CD4-positive, alpha-beta T cell treated with Interleukin-4 for 4 hours (primary cell): ENCODE measurements at places on chromosomes 11 and 22.

GRCh38 chr11:17803754-17804334 is 69.3 kb downstream of the KCNC1 start:
- DNase-seq, result no peak

DNA sequence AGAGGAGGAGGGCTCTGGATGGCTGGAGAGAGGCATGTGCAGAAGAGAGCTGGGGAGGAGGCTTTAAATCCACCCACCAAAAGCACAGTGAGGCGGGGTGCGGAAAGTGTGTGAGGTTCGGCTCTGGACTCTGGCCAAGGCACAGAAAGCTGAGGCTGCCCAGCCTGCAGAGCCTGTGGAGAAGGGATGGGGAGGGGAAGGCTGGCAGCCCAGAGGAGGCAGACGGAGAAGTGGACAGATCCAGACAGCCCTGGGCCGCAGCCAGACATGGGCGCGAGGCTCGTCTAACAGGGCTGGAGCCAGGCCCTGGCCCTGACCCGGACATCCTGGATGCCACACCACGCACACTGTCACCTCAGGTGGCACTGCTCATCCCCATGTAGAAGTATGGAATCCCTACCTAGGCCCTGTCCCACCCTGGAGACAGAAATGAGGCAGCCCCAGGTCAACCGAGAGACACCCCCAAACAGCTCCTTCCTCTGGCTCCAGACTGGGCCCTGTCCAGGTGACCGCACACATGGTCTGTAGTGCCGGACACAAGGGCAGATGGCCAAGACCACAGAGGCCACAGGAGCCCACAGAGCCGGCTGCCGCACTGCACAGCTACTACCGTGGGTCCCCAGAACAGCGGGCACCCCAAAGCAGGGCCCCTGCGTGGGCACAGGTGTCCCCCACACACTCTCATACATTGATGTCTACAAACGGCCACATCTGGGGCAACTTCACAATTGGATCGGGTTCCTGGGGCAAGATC is 16.6 kb upstream of the MOB2 start:
- DNase-seq, result no peak

DNA sequence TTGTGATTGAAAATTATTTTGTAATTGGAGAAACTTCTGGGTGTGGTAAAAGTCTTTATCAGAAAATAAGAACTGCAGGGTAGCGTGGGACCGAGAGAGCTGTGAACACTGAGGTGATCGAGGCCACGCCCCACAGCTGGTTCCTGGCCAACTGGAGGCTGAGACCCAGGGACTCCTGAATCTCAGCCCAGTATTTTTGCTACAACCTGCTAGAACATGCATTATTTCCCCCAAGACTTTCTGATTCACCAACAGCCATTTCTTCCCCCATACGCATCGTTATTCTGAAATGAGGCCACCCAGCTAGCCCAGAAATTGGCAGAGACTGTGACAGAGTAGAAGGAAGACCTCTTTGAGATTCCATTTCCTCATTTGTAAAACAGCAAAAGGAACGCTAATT is 3.4 kb upstream of the FGF19 start:
- no peak for DNase-seq

DNA sequence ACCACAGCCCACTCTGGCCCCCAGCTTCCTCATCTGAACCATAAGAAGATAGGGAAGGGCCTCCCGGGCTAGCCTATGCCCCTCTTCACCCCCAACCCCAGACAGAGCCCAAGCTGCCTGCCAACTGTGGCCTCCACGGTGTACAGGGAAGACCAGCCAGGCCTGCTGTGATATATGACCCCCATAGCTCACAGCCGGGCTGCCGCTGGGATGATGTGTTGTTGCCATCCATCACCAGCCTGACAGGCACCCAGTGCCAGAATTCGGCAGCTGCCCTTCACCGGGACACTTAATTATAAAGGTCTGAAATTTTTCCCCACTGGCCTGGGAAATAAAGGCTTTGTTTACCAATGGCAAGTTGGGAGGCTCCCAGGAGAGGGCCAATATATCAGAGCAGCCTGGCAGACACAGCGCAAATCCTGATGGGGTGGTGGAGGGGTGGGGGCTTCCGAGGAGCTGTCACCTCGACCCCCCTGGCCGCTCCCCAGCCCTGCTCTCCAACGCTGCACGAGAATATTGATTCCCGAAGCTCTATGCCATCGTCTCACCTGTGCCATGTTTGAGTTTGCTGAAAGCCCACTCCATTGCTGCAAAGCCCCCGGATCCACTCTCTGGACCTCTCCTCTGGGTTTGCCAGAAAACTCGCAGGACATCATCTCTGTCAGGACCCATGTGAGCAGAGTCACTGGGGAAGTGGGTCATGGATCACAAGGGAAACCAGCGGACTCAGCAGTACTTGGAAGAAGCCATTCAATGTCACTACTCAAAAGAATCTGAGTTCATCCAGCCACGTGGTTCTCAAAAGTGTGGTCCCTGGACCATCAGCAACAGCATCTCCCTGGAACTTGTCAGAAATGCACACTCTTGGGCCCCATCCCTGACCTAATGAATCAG is 296.9 kb downstream of the MN1 start:
- DNase-seq, result no peak

- no peak for DNase-seq
Measured at GRCh38 chr11:122883646-122883979, 1.1 kb downstream of the JHY start.

- DNase-seq, result peak; percentile 33
Measured at GRCh38 chr11:68965901-68966853, 14.6 kb downstream of the MRGPRD start.

DNA sequence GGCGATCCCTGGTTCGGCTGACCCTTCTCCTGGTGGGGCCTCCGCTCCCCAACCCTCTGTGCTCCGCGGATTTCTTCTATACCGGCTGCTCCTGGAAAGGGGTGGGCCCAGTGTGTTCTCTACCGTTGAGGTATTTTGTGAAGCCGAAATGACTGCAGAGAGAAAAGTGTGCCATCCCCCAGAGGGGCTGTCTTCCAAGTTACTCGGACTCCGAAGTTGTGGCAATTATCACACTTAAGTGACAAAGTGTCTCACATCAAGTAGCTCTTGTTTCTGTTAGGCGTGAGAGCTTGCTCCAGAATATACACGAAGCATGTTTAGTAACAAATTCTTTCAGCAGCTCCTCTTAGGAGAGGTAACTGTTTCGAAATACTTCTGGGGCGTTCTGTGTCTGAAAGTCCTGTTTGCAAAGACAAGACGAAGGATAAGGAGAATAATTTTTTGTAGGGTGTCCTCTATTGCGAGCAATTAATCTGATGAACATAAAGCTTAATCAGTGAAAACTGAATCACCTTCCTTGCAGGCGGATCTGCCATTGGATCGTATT is 434 bp downstream of the XPNPEP3 start:
- no peak for DNase-seq

DNA sequence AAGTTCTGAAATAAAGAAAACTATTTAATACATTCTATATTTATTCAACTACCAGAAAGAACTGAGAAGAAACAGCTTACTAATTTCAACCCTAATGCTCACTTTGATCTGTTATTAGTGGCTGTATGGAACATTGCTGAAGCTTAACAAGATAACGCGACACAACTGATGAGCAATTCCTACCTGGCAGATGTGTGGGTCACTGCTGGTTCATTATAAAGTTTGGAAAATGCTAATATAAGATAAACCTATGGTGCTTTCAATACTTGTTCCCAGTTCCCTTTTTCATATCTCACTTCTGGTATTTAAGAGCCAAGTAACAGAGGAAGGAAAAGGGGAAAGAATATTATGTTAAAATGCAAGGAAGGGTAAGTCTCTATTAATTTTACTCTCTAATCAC is 10.5 kb downstream of the CTSC start:
- no peak for DNase-seq

DNA sequence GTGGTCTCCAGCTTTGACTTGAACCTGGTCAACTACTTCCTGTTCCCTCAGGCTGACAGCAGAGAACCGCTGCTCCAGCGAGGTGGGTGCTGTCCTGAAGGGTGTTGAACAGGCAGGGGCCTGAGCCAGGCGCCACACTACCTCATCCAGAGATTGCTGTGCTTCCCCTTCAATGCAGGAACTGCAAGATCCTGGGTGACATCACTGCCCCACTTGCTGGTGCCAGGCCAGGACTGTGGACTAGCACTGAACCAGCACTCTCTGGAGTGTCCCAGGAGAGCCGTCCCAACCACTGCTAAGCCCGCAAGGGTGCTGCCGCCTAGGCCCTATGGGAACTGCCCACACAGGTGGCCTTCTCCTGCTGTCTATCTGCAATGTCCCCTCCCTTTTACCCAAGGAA is 51.7 kb downstream of the GAB4 start:
- no peak for DNase-seq

GRCh38 chr11:57338142-57338541 is at the start of gene P2RX3:
Gene P2RX3 (plus strand): TSS chr11:57338352. CDS start chr11:57338551, 199 bp downstream.
- no peak for DNase-seq

GRCh38 chr11:67596753-67597300 is 9.9 kb upstream of the NDUFV1 start:
- DNase-seq, result no peak

- no peak for DNase-seq
Measured at GRCh38 chr11:17748044-17748443, 13.5 kb downstream of the KCNC1 start.

GRCh38 chr22:30444632-30445437 is 19.3 kb downstream of the MTFP1 start:
- DNase-seq, result peak; percentile 49

GRCh38 chr22:20444325-20444724 is 6.7 kb upstream of the SCARF2 start:
- no peak for DNase-seq

GRCh38 chr11:60809691-60810090 is 24.6 kb downstream of the MS4A10 start:
- DNase-seq, result no peak

DNA sequence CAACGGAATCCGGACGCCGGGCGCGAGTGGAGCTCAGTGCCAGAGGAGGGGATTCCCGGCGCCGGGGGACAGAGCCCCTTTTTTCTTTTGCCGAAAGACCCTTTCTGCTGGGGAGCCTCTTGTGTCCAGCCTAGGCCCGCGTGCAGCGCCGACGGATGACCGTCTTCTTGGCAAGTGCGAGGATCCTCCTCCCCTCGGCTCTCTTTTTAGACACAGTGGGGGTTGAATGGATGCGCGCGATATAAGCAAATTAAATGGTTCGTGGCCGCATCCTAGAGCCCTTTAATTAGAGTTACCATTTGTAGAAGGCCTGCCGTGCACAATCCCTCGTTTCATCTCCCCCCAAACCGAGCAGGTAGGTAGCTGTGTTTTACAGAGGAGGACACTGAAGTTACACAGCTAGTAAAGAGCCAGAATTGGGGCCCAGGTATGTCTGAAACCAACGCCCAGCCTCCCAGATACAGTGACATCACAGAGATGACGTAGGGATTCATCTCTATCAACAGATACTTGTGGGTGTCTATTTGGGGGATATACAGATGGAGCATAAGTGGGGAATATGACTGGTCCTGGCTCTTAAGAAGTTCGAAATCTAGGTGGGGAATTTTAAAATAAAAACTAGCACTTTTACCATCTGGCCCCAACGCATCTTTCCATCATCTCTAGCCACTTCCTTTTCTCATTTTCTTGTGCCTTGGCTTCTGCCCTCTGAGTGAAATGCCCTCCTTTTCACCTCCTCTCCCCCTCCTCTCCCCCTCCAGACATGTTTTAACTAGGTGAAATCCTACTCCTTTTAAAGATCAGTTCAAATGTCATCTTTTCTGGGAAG is 875 bp downstream of the TCP11L1 start:
- DNase-seq, result peak; percentile 48
